ENCODE measurements at places on chromosomes 3 and 15.

GRCh38 chr15:89091627-89092220 is 3.5 kb downstream of the ABHD2 start:
- DNase-seq = no peak

- no peak for DNase-seq
Measured at GRCh38 chr3:114627770-114628169, 333.9 kb downstream of the TIGIT start.

DNA sequence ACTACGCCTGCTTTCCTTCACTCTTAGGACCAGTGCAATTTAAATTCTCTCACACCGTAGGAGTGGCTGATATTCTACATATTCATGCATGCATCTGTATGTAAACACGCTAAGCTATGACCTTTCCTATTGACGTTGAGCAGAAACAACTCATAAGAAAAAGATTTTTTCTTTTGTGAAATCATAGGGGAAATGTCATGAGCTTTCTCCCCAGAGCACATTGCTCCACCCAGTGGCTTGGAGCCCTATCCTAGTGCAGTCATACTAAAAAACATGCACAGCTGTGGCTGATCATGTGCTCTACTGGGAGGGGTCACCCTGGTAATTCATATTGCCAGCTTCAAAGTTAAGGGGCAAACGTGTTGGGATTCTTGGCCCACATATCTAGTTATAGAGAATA is 1.8 kb upstream of the MESD start:
- DNase-seq = no peak

DNA sequence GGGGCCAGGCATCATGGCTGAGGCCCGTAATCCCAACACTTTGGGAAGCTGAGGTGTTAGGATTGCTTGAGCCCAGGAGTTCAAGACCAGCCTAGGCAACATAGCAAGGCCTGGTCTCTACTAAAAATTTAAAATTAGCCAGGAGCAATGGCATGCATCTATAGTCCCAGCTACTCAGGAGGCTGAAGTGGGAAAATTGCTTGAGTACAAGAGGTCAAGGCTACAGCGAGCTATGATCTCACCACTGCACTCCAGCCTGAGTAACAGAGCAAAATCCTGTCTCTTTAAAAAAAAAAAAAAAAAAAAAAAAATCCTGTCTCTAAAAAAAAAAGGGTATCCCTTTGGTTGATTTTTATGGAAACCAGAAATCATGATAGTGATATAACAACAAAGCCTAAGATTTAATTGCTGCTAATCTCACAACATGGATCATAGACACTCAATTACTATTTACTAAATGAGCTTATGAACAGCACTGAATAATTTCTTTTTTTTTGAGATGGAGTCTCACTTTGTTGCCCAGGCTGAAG is 12.1 kb downstream of the PCLAF start:
- no peak for DNase-seq

DNA sequence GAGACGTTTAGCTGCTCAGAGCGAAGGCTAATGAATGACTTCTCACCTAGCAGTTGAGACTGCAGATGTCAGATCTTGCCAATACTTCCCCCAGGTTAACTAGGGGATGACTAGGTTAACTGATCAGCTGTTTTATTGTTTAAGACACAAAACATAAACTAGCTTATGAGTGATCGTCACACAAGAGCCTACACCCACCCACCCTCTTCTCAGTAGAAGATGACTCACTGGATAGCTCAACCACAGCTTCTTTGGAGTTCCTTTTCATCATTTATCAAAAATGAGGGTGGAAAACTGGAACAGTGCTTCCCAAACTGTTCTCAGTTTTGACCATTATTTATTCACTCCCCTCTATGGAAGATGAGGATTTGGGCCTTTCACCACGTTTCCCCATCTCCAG is 25.2 kb downstream of the GASK1A start:
- no peak for DNase-seq
